ENCODE measurements at places on chromosomes 13 and 19.

DNA sequence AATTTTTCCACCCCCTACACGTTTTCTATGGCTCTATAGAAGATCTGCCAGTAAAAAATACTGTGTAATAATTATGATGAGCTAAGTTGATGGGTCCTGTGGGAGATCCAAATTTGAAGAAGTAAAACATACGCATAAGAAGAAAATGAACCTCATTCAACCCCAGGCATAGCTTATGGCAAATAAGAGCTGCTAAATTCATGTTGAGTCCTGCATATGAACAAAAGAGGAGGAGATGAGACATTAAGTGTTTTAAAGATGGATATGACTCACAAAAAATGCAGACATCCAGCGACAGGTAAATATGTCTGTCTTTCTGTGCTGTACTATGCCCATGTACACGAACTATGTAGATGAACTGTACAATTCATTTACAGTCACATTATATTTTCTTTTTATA is 101.9 kb downstream of the LIG4 start:
- no peak overlapping the region for H3K27ac ChIP-seq
- DNase-seq, result no peak
- H3K4me3 ChIP-seq, result no peak overlapping the region

DNA sequence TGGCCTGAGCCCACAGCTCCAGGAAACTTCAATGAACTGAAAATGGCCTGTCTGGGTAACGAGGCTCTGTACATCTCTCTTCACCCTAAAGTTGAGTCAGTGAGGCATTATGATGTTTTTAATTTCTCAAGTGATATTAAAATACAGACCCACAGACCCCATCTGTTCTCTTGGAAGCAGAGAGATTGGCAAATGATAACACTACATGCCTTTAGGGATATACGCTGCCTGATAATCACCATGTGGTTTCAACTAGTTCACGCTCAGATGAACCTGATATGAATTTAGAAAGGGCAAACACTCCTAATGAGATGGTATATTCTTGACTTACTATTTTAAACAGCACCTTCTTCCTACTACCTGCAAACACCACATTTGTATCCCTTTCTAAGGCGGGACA is 127.5 kb downstream of the RFC3 start:
- H3K27ac ChIP-seq, result no peak overlapping the region
- no peaks in the 10 kb centered on the region for H3K27me3 ChIP-seq
- no peaks in the 10 kb centered on the region for H3K4me1 ChIP-seq
- H3K4me3 ChIP-seq, result no peak overlapping the region
- H3K36me3 ChIP-seq, result no peaks in the 10 kb centered on the region
- DNase-seq, result no peak

DNA sequence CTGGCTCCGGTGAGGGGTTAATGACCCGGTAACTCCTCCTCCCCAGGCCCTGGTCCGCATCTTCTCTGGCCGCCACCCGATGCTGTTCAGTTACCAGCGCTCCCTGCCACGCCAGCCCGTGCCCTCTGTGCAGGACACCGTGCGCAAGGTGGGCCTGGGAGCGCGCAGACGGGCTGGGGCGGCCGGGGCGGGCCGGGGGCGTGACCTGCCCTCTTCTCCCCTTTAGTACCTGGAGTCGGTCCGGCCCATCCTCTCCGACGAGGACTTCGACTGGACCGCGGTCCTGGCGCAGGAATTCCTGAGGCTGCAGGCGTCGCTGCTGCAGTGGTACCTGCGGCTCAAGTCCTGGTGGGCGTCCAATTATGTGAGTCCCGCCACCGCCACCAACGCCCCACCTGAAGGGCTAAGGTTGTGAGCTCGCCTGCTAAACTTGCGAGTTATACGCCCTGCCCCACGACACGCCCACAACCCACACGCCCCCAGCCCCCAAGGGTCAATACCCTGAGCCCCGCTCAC is 10.4 kb downstream of the CPT1C start:
- no peak overlapping the region for H3K4me3 ChIP-seq
- H3K27ac ChIP-seq, result no peak overlapping the region
- no peaks in the 10 kb centered on the region for H3K36me3 ChIP-seq
- H3K27me3 ChIP-seq, result peaks cover 4% of the 10 kb centered on the region
- H3K4me1 ChIP-seq, result no peaks in the 10 kb centered on the region

GRCh38 chr13:33911521-33911920 is 93.6 kb downstream of the RFC3 start:
- H3K27me3 ChIP-seq, result no peaks in the 10 kb centered on the region
- no peak overlapping the region for H3K27ac ChIP-seq
- no peak overlapping the region for H3K4me3 ChIP-seq
- DNase-seq, result no peak

DNA sequence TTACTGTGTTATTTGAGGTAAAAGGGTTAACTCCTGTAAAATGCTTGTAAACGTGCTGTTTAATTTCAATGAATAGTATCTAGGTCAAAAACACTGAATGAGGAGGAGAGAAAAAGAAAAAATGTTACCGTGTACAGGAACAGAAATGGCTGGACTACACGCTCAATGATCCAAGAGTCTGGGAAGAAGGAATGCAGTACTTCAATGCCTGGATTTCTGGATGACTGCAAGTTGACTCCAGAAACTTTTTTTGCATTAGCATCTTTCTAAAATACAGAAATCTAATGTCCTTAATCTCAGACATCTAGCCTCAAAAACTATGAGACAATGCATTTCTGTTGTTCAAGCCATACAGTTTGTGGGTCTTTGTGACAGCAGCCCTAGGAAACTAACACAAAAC is 17.4 kb upstream of the IPO5 start:
- H3K4me1 ChIP-seq, result no peaks in the 10 kb centered on the region
- no peak for DNase-seq
- H3K27ac ChIP-seq, result no peak overlapping the region

Data from thymus (tissue), 14 donors.